ENCODE measurements at places on chromosomes 3 and 15. TPM values are rescaled to one million over a fixed set of nuclear protein-coding genes. Genes with fewer than 3 reads are reported as not detected.

- H3K36me3 ChIP-seq, result no peaks in the 10 kb centered on the region
- peaks cover 2% of the 10 kb centered on the region for H3K27me3 ChIP-seq
- DNase-seq, result no peak
- no peak overlapping the region for H3K27ac ChIP-seq
- H3K4me1 ChIP-seq, result no peaks in the 10 kb centered on the region
Measured at GRCh38 chr3:182451871-182452270, 341.4 kb upstream of the ATP11B start.

DNA sequence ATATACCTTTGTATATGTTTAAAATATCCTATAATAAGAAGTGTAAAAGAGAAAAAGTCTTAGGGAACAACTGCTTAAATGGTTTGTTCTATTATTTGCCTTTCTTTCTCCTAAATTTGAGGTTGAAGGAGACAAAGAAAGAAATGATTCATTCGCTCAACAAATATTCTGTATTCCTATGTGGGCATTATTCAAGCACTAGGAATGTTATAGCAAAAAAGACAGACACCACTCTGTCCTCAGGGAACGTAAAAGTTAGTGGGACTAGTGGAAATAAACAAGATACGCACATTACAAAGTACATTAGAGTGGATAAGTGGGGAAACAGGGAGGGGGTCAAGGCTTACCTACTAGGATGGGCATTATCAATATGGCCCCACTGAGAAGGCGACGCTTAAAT, 332.2 kb downstream of the LPP start:
- no peak overlapping the region for H3K4me3 ChIP-seq
- H3K27ac ChIP-seq, result no peak overlapping the region
- peaks cover 12% of the 10 kb centered on the region for H3K36me3 ChIP-seq
- H3K27me3 ChIP-seq, result no peaks in the 10 kb centered on the region
- peaks cover 9% of the 10 kb centered on the region for H3K4me1 ChIP-seq

Gene A4GNT
- not detected for total RNA-seq

DNA sequence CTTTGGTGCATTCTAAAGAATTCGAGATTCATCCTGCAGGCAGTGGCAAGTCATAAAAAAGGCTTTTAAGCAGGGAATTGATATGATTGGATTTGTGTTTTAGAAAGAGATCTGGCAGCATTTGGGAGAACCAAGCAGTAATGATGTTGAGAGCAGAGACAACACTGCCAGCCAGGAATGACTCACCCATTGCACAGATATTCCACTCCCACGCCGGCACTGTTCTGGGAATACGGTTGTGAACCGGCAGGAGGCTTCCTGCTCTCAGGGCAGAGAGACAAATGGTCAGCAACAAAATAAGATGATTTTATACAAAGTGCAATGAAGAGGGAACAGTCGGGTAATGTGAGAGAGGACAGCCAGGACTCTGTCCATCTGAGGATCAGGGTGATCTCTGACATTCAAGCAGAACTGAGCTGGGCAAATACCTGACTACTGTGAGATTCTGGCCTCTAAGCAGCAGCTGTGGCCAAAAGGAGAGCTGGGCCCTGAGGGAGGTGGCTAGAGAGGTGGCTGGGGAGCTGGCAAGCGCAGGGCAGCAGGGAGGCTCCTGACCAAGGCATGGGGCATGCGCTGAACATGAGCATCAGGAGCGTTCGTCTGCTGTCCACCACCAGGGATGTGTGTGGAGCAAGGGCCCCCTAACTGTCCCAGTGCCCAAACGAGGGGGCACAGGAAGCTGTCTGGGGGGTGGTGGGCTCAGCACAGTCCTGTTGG, 56.1 kb upstream of the PLXNA1 start:
- no peak overlapping the region for H3K4me3 ChIP-seq
- H3K4me1 ChIP-seq, result peaks cover 21% of the 10 kb centered on the region
- no peak for DNase-seq
- H3K27me3 ChIP-seq, result no peaks in the 10 kb centered on the region
- peaks cover 3% of the 10 kb centered on the region for H3K36me3 ChIP-seq

DNA sequence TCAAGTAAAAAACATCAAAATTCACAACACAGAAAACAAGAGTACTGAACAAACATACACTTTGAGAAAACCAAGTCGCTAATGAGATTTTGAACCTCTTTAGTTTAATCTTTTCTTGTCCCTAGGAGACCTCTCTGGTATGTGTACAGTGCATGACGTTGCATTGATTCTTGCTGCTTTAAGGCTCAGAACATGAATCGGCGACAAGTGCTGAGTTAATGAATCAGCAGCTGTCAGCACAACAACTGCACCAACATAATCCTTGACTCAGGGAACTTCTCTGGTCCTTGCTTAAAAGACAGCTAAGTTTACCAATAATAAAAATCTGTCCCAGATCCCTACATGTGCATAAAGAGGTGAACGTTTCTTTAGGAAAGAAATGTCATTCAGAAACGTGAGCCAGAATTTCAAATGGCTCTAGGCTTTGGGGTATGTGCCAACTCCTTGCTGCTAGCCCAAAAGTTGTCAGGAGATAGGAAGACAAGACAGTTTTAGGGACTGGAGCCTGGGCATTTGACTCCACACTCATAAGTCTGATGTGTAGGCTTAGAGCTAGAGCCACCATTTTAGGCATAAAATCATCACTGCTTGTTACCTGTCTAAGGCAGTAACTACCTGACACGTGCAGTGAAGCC, 86.9 kb downstream of the IL5RA start:
- H3K4me3 ChIP-seq, result no peak overlapping the region
- no peaks in the 10 kb centered on the region for H3K36me3 ChIP-seq
- H3K27ac ChIP-seq, result no peak overlapping the region
- DNase-seq, result no peak

Gene LEKR1
- total RNA-seq, result 0.75 TPM

DNA sequence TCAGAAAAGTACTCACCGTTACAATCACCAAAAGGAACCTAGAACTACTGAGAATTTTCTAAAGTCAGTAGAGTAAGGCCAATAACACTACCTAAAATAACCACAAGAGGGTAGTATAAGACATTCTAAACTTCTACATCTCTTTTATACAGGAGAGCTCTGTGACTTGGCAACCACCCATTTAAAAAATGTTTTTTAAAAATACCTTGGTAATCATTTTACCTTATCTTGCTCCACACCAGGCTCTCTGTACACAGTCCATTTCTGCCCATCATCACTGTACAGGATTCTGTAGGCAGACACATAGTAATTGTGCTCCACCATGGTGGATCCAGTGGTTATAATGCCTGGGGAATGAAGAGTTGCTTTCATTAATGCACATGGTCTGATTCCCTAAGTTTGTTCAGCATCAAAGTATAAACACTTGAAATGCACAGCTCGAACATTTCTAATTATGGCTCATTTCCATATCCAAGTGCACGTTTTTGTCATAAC, 54.5 kb downstream of the ST3GAL6 start:
- H3K4me3 ChIP-seq, result no peak overlapping the region
- peaks cover 4% of the 10 kb centered on the region for H3K27me3 ChIP-seq
- no peak for DNase-seq

DNA sequence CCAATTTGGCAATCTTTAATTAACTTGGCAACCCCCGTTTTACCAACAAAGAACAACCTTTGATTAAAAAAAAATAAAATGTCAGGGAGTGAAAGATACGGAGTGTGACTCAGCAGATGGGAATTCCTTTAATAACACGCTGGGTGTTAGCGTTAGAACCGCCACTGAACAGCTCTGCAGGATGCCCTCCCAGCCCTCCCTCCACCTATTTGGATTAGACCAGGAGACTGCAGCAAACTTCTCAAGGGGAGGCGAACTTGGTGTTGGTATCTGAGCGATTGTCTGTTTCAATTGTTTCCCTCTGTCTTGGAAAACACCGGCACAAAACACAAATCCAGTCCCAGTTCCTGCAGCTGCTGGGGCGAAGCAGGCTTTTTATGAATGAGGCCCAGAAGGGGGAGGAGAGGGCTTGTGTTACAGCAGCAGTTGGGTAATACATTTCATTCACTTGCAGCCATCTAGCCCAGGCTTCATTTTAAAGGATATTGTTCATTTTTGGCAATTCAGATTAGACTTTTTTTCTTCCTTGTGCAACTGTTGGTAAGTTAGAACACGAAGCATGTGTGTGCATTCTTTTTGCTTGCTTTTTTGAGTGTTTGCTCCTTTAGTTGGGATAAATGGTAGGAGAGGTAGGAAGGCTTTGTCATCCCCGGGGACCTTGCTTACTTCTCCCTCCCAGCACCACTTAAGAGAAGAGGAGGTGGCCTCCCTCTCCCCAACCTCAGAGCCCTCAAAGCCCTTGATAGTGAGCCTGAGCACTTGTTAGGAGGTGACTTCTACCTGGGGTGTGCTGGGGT, 152.3 kb downstream of the IGF1R start:
- H3K4me1 ChIP-seq, result peaks cover 12% of the 10 kb centered on the region
- peaks cover 3% of the 10 kb centered on the region for H3K36me3 ChIP-seq
- no peak overlapping the region for H3K4me3 ChIP-seq

Gene HGD
- total RNA-seq, result 2.8 TPM

DNA sequence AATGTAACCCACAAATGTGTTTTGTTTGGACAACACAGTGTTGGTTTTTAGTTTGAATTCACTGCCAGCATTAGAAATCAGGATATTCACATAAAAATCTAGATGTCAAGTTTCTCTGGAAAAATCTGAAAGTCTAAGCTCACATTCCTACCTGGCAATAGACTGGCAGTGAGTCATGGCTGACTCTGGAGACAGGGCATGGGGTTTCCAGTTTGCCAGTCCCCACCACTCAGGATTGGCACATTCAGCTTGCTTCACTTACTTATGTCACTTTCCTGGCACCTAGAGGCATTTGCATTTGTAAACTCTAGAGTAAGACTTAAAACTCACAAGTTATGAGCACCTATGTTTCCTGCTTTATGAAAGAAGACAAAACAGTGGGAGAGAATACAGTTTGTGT, 19.1 kb upstream of the SEC61A1 start:
- no peak for DNase-seq
- no peaks in the 10 kb centered on the region for H3K36me3 ChIP-seq
- no peak overlapping the region for H3K4me3 ChIP-seq
- no peaks in the 10 kb centered on the region for H3K4me1 ChIP-seq

- peaks cover 32% of the 10 kb centered on the region for H3K27me3 ChIP-seq
- H3K36me3 ChIP-seq, result peaks cover 2% of the 10 kb centered on the region
- DNase-seq, result no peak
Measured at GRCh38 chr15:64045774-64046420, 388 bp downstream of the DAPK2 start.

DNA sequence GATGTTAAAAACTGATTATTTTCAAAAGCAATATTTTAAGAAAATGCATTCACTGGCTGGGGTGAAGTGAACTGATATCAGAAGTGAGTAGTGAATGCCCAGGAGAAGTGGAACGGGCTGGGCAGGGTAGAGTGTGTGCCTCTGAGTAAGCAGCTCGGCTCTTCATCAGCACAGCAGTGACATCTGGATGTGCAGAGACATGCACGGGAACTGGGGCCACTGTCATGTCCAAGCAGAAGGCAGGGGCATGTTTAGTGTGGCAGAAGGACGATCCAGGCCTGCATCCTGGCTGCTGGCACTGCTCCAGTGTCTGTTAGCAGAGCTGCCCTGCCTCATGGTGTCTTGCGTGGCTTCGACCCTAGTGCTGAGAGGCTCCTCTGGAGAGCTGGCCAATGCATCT, 305.6 kb upstream of the LRRFIP2 start:
- H3K4me1 ChIP-seq, result peaks cover 2% of the 10 kb centered on the region
- no peak overlapping the region for H3K27ac ChIP-seq
- H3K27me3 ChIP-seq, result peaks cover 82% of the 10 kb centered on the region
- no peaks in the 10 kb centered on the region for H3K36me3 ChIP-seq

- no peak for DNase-seq
- H3K27ac ChIP-seq, result no peak overlapping the region
- H3K27me3 ChIP-seq, result peaks cover 69% of the 10 kb centered on the region
- H3K4me3 ChIP-seq, result no peak overlapping the region
Measured at GRCh38 chr3:141087778-141088130, 36.6 kb downstream of the SPSB4 start.

GRCh38 chr15:69780981-69781380, 316.7 kb downstream of the TLE3 start:
- H3K27ac ChIP-seq, result no peak overlapping the region
- no peak overlapping the region for H3K4me3 ChIP-seq
- H3K4me1 ChIP-seq, result peaks cover 23% of the 10 kb centered on the region
- peaks cover 2% of the 10 kb centered on the region for H3K36me3 ChIP-seq
- no peak for DNase-seq

Gene DAZL
- total RNA-seq, result not detected

DNA sequence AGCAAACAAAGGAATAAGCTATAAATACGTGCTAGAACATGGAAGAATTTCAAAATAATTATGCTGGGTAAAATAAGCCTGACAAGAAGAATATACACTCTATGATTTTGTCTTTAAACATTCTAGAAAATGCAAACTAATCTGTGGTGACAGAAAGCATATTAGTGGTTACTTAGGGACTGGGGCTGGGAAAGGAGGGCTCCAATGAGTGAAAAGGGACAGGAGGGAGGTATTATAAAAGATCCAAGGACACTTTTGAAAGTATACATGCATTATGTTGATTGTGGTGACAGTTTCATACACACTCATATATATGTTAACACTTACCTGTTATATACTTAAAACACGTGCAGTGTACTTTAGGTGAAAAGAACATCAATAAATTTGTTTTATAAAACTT, 23.0 kb downstream of the MYH15 start:
- peaks cover 5% of the 10 kb centered on the region for H3K36me3 ChIP-seq
- peaks cover 7% of the 10 kb centered on the region for H3K4me1 ChIP-seq
- H3K4me3 ChIP-seq, result no peak overlapping the region

DNA sequence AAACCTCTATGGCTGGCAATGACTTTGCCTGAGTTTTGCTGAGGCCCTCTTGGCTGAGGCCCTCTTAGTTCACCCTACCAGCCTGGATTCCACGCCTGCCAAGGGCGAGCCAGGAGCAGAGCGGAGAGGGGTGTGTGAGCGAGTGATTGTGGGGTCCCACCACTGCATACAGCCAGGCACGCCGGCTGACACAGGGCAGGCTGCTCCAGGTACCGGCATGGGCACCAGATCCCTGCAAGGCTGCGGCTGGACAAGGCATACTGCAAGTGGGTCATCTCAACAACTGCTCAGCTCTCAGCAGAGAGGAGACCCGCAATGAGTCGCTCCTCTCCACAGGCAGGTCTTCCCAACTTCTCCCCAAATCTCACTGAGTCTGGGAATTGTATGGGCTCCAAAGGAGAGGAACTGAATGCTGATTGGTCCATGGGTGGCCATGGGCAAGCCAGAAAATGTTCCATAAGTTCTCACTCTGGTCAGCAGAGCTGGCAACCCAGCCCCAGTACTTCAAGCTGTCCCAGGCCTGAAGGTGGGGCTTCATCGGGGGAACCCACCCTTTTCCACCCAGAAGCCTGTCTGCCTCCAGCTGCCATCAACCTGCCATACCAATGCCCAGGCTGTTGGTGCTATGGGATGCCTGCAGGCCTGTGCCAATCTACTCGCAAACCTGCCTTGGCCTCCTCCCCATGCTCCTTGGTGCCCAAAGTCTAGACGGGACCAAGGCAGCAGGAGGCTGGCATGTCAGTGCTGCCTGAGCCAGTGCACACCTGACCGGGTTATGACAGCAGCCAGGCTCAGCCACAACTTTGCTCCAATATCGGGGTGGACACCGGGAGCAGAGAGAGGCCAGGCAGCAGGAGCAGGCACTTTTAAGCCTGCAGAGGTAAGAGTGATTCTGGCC, 1273.6 kb upstream of the GBE1 start:
- no peak overlapping the region for H3K4me3 ChIP-seq

Gene ARRDC4
- 2.0 TPM for total RNA-seq

Gene HHLA2
- total RNA-seq, result 0.37 TPM
